Effector memory CD4-positive, alpha-beta T cell (primary cell): ENCODE measurements at places on chromosomes 1 and 21.

DNA sequence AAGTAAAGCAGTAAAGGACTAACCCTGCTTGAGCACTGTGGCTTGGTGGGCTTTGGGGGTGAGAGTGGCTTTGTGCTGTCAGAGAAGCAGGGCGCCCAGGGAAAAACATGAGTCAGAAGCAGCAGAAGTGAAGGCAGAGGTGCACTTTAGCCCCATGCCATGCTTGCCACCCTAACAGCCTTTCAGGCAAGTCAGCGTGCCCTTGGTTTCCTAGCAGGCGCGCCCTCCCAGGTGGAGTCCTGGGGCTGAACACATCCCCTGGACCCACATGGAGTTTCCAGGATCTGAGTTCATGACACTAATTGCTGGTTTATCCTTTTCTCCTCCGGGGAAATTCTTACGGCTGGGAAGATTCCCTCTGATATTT lies 106.6 kb downstream of the TLR5 start:
- no peak for DNase-seq

DNA sequence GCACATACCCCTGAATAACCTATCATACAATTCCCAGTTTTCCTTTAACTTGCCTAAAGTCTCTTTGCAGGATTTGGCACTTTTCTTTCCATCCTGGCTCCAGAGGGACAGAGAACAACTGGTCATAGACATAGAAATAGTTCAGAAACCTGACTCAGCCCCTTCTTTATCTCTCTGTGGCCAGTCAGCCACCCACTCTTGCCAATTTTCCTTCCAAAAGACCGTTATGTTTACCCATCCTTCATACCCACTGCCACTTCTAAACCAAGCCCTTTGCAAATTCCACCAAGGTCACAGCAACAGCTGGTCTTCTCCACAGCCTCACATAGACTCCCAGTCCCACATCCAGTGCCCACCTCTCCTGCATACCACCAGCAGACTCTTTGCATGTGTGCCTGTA lies 127.2 kb upstream of the FGGY start:
- no peak for DNase-seq

GRCh38 chr1:232372841-232373440 lies 257.0 kb downstream of the SIPA1L2 start:
- DNase-seq: no peak

DNA sequence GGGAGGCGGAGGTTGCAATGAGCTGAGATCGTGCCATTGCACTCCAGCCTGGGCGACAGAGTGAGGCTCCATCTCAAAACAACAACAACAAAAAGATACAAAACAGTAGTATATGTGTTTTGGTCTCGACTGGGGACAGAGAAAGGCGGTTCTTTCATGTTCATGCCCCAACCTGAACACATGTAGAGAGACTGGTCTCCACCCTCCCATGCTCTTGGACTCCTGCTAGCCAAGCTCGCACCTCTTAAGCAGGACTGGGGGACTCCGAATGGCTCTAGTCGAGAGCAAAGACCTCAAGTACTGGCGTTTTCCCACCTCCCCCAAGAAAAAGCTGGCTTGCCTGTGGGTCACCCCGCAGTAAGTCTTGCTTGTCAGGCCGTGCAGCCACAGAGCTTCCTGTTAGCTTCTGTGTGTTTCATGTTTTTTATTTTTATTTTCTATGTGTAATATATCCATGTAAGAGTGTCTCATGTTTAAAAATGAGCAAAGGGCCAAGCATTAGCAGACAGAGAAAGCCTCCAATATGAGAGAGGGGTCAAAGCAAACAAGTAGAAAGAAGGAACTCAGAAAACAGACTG lies 91.6 kb downstream of the SCCPDH start:
- no peak for DNase-seq

GRCh38 chr1:107251839-107252238 lies 111.0 kb downstream of the NTNG1 start:
- DNase-seq: no peak

- no peak for DNase-seq
Observed at GRCh38 chr1:20958430-20958829, 171.3 kb upstream of the HP1BP3 start.

GRCh38 chr1:40362699-40363098 lies 10.8 kb upstream of the SMAP2 start:
- no peak for DNase-seq

DNA sequence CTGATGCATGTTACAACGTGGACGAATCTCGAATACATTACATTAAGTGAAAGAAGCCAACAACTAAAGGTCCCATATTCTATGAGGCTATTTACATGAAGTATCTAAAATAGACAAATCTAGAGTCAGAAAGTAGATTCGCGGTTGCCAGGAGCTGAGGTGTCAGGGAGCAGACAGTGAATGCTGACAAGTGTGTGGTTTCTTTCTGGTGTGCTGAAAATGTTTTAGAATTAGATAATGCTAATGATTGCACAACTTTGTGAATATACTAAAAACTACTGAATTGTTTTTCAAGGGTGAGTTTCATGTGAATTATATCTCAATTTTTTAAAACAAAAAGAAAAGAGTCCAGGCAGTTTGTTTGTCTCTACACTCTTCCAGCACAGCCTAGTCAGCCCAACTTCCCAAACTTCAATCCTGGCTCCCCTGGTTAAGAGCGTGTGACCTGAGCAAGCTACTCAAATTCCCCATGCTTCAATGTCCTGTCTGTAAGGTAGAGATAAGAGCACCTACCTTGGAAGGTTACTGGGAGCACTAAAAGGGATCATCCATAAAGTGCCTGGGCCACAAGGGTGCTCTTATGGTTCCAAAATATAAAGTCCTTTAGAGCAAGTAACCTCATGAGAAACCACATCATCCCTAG lies 20.9 kb downstream of the HLCS start:
- no peak for DNase-seq

DNA sequence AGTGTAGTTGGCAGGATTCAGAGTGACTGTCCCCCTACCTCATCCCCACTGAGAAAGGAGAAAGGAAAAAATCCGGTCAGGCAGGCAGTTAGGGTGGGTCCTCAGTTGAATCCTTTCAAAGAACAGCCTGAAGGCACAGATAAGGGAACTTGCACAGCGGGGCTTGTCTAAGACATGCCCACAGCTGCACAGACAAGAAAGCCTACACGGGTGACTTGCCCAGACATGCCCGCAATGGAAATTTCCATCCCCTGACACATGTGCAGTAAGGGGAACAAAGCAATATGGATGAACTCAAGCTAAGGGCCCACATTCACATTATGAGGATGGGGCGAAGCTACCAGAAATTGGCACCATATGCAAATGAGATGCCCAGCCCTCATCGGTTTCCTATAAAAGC lies 82.5 kb downstream of the DESI2 start:
- no peak for DNase-seq

GRCh38 chr1:245875581-245876261 lies 631.4 kb downstream of the SMYD3 start:
- DNase-seq: no peak

DNA sequence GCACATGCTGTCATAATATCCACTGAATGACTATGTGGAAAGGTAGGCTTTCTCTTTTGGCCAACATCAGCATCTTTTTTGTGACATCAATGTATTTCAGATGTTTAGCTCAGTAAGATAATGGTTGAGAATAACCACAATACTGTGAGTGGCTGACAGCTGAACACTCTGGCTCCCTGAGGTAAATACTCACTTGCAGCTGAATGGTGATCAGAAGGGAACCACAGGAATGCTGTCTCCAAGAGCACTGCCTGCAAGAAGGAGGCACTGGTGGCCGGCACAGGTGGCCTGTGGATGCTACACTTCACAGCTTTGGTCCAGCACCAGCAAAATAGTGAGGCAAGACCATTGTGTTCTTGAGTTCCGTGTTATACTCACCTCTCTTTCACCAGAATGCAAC lies 118.7 kb upstream of the PPM1J start:
- no peak for DNase-seq
